Brain microvascular endothelial cell (primary cell): ENCODE measurements at places on chromosomes 2 and 18.

- no peak for DNase-seq
These were observed 21.0 kb upstream of the C2orf80 start for GRCh38 chr2:208210688-208211451.

DNA sequence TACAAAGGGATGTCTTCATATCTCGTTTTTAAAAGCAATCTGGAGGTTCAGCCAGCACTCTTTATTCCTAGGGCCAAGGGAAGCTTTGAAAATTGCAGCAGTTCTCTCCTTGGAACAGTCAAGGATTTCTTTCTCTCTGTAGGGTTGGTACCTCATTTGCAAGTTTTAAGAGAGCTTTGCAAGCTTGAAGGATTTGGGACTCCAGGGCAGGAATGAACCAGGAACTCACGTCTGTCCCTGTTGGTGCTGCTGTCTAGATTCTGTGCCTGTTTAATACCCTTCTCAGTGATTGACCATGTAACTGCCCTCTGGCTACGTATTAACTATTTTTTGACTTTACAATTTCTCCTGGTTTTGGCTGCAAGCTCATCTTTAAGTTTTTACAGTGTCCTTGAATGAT is 262.5 kb upstream of the ST6GAL2 start:
- no peak for DNase-seq

- DNase-seq = peak; percentile 40
These were observed 103.6 kb upstream of the SERPINE2 start for GRCh38 chr2:224142397-224143312.

DNA sequence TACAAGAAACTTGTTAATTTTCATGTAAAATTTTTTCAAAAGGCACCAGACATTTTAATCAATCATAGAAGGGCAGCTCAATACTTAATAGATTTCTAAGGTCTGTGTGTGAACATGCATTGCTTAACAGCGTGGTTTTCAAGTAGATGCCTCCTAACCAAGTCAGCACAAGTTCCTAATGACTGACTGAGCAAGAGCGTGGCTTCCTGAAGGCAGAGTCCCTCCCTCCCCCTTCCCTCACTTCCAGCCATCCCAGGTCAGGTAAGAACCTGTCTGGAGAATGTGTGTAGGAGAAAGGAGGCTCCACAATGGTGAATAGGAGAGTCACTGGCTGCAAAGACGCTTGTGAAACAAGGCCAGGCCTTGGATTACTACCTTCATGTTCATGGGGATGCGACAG is 33.5 kb upstream of the DAPL1 start:
- DNase-seq = peak; percentile 16

DNA sequence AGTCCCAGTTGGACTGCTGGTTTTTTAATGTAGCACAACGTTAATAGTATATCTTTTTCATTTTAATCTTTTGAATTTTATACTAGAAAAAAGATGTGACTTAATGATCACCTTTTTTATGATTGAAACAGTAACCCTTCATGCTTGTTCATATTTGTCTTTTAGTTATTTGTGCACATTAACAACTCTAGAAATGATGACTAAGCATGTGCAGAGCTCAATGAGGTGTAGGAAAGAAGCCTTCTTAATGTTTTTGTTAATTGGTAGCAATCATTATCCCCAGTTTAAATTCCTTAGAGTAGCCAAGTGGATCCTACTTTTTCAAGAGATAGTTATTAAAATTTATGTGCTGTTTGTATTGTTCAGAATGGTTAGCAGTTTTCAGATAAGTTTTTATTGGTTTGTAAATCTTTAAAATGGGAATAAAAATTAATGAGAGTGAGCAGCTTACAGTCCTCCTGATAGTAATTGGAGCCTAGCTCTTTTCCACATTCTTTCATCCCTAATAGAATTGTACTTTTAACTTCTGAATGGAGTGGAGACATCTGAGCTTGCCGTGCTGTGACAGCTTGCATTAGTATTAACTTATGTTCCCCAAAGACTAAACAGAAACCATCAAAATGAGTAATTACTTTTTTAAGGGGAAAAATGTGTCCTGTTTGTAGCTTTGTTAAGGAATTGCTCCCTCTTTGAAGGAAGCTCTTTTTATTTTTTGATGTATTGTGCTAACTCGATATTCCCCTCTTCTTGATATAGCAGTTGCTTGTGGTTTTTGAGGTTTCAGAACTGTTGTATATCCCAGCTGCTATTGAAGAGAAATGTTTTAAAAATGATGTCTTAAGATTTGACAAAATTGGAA is 17.3 kb downstream of the PIK3C3 start:
- DNase-seq = no peak

DNA sequence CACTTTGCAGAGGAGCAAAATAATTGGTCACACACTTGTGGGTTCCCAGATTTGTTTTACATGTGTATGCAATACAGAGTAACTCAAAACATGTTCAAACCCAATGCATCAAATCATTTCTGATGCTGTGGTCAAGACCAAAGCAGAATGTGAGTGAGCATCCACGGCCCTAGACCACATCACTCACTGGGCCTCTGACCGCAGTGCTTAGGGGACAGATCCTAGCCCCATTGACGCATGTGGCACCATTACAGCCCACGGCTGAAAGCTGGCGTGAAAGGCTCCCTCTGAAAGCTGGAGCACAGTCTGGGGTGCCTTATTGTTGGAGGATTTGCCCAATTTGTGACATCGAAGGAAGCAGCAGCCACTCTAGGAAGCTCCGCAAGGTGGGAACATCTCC is 498.8 kb upstream of the TCF4 start:
- no peak for DNase-seq

- no peak for DNase-seq
These were observed 82.2 kb downstream of the NFATC1 start for GRCh38 chr18:79477711-79478483.

GRCh38 chr2:42725657-42726056 is 38.3 kb downstream of the OXER1 start:
- DNase-seq = no peak

DNA sequence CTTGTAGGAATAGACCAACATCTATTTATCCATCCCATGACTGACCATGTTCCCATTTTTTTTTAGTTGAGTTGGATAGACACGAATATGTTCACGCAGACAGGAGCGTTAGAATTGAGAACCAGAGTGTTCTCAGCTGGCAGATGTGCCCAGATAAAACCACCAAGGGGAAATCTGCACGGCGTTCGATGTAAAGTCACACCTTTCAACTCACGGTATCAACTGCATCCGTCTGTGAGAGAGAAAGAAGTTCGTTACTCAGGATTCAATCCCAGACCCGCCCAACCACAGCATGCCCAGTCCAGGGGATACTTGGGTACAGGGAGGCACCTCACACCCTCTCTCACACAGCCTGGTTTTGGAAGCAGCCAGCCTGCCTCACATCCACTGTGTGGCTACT is 26.1 kb downstream of the MAL start:
- DNase-seq = no peak
